ENCODE measurements at places on chromosomes 11 and 22. TPM values are rescaled to one million over a fixed set of nuclear protein-coding genes. Genes with fewer than 3 reads are reported as not detected.
A peak's percentile ranks its signal among the peaks of the same experiment; 100 is the strongest.

GRCh38 chr11:33539751-33540150 is 160.9 kb downstream of the C11orf91 start:
- no peak for DNase-seq

- DNase-seq = peak; percentile 55
These were observed 26.8 kb downstream of the RPL3 start for GRCh38 chr22:39292561-39293074.

DNA sequence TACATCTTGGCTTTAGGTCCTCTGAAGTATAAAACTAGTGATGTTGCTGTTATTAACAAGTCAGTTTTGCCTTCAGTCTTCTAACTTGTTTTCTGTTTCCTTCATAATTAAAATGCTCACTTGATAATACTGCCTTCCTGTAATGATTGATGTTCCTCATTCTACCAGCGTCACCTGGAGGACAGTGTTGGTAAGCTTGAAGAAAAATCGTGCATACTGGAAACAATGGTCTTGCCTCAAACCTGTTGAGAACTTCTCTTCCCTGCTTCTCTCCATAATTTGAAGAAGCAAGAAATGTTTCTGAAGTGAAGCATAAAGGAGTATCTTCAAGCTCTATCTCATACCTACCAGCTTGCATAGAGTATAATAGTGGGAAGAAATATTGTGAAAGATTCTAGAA is 3.0 kb downstream of the YWHAH start:
- no peak for DNase-seq

DNA sequence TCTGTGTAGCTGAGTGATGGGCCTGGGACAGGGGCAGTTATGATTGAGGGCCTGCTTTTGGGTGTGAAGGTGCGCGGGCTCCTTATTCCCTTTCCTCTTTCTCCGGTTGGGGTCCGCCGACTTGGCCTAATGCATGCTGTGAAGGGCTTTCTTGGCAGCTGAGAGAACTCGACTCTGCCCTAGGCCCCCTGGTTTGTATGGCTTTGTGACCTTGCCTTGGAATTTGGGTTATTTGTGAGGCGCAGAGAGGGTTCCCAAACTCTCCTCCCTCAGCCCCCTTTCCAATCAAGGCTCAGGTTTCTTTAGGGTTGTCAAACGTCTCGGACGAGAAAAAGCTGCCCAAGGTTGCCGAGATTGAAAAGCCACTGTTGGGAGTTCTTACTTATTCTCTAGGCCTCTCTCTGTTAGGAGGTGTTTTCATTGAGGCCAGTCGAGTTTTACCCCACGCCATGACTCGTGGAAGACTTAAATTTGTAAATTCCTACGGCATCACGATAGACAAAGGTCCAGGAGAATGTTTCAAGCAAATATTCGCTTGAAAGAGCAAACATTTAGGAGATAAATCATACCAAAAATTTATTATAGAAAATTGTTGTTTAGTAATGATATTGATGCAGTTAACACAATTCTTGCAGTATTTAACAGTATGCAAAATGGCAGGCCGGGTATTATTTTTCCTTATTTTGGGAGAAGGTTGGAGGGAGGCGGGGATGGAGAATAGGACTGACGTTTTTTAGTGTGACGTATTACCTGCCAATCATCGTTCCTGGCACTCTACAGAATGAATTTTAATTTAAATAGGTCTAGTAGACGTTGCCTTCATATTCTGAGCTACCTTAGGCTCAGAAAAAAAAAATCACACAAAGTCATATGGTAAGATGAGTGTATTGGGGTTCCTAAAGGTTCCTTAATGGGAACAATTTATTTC is 689 bp downstream of the PDHX start:
- DNase-seq = no peak

- no peak for DNase-seq
These were observed 485.4 kb downstream of the SOX6 start for GRCh38 chr11:15870911-15871310.

DNA sequence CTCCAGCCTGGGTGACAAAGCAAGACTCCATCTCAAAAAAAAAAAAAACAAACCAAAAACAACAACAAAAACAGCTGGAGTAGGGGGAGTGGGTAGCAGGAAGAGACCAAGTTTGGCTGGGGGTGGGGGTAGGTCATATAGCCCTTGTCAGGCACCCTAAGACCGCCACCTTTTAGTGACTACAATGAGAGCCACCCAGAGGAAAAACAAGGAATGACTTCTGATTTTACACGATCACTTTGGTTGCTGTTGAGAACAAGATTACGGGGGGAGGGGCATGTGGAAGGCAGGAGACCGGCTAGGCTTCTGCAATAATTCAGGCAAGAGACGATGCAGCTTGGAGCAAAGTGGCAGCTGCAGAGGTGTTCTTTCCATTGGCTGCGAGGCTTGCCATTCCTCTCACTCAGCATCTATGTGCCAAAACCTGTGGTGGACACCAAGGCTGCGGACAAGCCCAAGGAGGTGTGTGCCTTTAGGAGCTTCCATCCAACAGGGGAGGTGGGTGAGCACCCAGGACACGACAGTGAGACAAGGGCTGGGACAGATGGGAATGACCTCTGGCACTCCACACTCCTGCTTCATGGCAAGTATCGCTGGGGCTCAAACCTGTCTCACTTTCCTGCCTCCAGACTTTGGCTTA is 1.7 kb downstream of the RPS19BP1 start:
- DNase-seq = no peak

DNA sequence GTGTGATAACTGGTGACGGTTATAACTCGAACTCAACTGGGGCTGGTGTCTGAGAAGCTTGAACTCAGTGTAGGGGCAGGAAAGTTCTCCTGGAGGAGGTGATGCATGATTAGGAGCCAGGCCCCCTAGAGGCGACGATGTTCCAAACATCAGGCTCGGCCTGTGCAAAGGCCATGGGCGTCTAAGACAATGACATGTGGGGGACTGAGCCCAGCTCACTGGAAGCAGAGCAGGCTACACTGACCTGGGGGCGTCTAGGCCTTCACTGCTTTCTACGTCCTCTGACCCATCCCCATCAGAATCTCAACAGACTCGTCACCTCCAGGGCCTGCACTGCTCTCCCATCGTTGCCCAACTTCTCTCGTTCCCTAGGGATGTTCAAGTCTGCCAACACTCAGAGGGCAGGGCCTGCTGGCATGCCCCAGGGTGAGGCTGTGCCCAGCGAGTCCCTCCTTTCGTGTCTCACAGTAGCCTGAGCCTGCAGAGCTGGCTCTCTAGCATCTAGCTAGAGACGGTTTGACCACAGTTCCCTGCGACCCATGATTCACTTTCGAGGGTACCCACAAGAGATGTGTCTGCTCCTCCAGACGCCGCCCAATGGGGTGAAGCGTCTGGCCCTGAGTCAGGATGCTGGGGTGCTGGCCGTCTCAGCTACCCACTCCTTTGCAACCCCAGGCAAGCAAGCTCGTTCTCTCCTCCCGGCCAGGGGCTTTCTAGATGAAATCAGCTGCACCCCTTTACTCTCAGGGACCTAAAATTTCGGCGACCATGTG is 1.1 kb upstream of the ATG16L2 start:
- peak; percentile 72 for DNase-seq

- DNase-seq = no peak
These were observed 37.7 kb upstream of the GNB1L start for GRCh38 chr22:19892257-19892879.

- no peak for DNase-seq
These were observed 1266.0 kb downstream of the BRD1 start for GRCh38 chr22:48561676-48562075.

DNA sequence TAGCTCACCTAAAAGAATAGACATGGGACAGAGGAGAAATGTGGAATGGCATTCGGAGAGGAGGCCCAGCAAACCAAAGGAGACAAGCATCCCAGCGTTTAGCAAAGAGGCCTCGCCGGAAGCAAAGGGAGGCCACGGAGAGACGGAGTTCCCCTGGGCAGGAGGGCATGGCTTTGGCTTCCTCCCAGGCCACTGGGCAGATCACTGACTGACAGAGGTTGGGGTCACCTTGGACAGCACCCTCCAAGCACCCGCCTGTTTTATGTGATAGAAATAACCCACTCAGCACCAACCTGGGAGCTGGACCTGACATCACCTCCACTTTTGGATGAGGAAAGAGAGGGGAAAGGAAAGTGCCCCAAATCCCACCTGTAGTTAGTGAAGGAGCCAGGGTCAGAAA is 434.1 kb downstream of the BRD1 start:
- DNase-seq = no peak

DNA sequence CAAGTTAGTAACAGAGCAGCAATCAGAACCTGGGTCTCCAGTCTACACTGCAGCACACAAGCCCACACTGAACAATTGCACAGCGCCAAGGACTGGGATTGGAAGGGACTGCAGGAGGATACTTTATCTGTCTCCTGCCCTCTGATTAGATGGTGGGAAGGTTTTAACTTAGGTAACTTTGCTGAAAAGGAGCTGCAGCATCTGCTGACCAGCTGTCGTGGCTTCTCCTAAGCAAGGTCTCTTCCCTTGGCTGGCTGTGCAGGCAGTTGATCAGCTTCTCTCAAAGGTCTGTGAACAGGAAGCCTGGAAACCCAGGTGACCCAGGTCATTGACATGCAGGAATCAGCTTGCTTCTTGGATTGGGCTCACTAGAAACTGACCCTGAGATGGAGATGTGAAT is 82.4 kb downstream of the ISX start:
- no peak for DNase-seq

DNA sequence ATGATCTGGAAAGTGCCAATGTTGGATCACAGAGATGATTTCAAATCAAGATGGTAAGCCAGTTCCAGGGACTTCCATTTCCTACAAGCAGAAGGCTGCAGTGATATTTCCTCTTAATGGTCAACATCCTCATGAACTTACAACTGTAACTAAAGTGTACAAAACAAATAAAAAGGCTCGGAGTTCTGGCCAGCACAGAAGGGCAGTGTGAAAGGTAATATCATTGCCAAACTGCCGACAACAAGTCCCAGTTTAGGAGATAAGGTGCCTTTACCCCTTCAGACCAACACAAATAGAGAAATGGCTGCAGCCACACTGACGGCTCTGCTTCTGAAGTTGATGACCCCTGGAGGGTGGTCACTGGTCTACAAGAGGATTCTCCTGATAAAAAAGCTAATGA is 91.1 kb downstream of the ETS1 start:
- DNase-seq = no peak

DNA sequence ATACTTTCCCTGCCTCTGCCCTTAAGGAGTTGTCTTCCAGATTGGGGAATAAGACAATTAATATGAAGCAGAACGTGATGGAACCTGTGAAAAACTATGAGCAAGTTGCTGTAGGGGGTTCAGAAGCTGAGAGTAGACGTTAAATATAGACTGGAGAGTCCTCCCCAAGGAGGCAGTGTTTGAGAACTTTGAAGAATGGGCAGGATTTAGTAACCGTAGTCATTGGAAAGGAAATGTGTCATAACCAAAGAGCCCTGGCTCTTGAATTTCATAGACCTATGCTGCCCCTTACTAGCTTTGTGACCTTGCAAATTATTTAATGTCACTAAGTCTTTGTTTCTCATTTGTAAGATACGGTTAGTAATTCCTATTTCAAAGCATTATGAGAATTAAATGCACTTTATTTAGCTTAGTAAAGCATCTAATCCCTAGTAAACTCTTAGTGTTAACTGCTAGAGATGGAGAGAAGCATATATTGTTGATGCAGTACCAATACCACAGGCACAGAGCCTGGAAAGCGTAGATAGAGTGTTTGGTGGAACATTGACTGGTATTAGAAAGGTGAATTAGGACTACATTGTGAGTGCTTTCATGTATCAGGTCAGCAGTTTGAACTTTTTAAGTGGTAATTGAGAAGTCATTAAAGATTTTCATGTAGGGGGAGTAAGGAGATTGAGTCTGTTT is 54.1 kb downstream of the MCAM start:
- DNase-seq = no peak

GRCh38 chr22:17013396-17014100 is 5.5 kb upstream of the GAB4 start:
- no peak for DNase-seq

GRCh38 chr22:46063846-46064227 is 86.5 kb upstream of the PPARA start:
- DNase-seq = peak; percentile 1

DNA sequence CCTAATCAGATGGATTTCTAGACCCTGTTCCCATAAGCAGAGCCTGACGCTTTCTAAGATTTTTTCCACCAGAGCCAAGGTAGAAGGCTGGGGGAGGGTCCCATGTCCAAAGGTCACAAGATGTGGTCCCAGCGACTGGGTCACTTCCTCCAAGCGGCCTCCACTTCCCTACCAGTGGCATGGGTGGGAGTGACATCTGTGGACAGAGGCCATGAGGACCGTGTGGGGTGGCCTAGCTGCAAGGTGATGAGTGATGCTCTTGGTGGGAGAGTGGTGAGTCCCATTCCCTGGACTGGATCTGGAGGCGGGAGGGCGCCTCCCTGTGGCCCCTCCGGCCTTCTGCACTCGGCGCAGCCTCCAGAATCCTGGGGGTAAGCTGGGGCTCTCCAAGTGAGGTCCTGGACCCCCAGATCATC is 32.4 kb upstream of the PRR5 start:
- peak; percentile 57 for DNase-seq

GRCh38 chr22:19527321-19527721 is 3.1 kb upstream of the CLDN5 start:
- no peak for DNase-seq

GRCh38 chr11:114914231-114915005 is 236.1 kb downstream of the NXPE2 start:
- no peak for DNase-seq

GRCh38 chr22:38782402-38783094 is 11.4 kb downstream of the DNAL4 start:
- no peak for DNase-seq

GRCh38 chr11:107605061-107606006 is 14.4 kb downstream of the ELMOD1 start:
- DNase-seq = peak; percentile 30

DNA sequence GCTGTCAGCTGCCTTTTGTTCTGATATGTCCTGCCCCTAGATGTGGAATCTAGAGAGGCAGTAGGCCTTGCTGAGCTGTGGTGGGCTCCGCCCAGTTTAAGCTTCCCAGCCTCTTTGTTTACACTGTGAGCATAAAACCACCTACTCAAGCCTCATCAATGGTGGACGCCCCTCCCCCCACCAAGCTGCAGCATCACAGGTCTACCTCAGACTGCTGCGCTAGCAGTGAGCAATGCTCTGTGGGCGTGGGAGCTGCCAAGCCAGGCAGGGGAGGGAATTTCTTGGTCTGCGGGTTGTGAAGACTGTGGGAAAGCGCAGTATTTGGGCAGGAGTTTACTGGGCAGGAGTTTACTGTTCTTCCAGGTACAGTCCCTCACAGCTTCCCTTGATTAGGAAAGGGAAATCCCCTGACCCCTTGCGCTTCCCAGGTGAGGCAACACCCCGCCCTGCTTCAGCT is 98.5 kb downstream of the SMCO4 start:
- peak; percentile 83 for DNase-seq

TAGLN gene
- total RNA-seq = 53.9 TPM

OR56A4 gene
- total RNA-seq = 0.20 TPM

TESMIN gene
- total RNA-seq = 91.9 TPM

B4GALNT4 gene
- 97.8 TPM for total RNA-seq

BLID gene
- total RNA-seq = not detected

SLC25A17 gene
- total RNA-seq = 22.0 TPM

KDM4D gene
- 2.4 TPM for total RNA-seq

UBQLNL gene
- total RNA-seq = 0.24 TPM

MICAL2 gene
- 3.1 TPM for total RNA-seq

PHLDA2 gene
- total RNA-seq = 9.4 TPM

C11orf58 gene
- total RNA-seq = 141 TPM

OR52E8 gene
- total RNA-seq = not detected

All from WTC11 (cell line).